ENCODE measurements at places on chromosomes 6 and 20. TPM values are rescaled to one million over a fixed set of nuclear protein-coding genes. Genes with fewer than 3 reads are reported as not detected.

DNA sequence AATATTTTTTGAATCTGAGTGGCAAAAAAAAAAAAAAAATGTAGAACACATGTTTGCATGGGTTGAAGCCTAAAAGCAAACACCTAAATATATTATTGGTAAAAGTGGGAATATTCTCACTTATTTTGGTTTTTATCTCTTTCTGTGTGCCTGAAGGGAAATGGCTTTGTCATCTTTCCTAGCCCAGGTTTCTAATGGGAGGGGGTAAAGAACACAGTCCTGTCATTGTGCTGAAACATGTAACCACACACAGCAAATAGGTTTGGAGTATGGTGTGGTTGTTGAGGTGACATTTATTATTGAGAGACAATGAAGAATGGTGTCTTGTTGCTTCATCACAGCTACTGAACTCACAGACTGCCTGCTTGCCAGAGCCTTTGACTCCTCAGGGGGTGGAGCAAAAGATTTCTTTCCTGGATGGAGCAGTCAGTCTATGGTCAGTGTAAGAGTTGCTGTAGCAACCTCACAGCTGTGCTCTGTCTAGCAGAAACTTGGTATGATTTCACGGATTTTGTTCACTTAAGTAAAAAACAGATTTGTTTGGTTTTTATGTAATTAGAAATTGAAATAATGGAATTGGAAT is 70.2 kb downstream of the CEP57L1 start:
- no peak for DNase-seq

DNA sequence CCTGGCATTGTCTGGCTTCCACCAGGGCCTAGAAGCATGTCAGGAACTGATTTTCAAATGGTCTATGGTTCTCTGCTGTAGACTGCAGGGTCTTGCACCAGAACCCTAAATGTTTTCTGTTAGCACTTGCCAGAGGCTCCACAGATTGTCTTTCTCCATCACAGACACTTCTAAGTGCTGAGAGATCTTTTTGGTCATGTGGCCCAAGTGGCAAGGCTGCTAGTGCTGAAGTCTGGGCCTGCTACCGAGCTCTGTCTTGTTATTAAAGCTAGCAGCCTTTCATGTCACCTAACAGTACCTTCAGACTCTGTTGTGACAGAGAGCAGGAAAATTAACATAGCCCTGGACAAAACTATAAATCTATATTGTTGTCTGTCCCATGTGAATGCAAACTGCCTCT is 120.7 kb upstream of the BACH2 start:
- DNase-seq: no peak

DNA sequence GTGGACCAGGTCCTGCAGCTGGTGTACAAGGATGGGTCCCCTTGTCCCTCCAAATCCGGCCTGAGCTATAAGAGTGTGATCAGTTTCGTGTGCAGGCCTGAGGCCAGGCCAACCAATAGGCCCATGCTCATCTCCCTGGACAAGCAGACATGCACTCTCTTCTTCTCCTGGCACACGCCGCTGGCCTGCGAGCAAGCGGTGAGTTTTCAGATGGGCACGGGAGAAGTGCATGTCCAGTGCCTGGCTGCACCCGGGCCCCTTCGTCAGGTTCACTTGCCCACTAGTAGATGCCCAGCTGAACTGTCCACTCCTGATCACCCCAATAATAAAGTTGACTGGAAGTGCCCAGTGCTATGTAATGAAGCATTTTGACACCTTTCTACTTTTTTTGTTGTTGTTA is 48.3 kb upstream of the SLC22A1 start:
- no peak for DNase-seq

DNA sequence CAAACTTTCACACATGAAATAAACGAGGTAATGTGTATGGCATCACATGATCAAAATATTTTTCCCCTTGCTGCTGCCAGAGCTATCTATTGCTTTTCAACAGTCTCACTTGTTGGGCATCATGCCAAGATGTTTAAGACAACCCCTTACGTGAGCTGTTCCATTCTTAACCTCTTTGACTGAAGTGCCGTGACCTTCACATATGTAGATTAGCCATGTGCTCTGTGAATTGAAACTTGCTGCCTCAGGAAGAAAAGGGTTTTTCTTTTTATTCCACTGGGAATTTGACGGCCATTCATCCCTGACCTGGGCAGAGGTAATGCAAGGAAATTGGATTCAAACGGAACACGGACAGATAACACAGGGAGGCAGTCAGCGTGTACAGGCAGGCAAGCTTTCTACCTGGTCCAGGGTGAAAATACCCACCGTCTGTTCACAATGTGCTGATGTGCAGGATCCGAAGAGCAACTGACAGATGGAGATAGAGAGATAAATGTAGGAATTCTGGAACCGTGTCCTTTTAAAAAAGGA is 14.2 kb downstream of the ARID1B start:
- no peak for DNase-seq

The GTSF1L gene
- polyA plus RNA-seq: not detected

DNA sequence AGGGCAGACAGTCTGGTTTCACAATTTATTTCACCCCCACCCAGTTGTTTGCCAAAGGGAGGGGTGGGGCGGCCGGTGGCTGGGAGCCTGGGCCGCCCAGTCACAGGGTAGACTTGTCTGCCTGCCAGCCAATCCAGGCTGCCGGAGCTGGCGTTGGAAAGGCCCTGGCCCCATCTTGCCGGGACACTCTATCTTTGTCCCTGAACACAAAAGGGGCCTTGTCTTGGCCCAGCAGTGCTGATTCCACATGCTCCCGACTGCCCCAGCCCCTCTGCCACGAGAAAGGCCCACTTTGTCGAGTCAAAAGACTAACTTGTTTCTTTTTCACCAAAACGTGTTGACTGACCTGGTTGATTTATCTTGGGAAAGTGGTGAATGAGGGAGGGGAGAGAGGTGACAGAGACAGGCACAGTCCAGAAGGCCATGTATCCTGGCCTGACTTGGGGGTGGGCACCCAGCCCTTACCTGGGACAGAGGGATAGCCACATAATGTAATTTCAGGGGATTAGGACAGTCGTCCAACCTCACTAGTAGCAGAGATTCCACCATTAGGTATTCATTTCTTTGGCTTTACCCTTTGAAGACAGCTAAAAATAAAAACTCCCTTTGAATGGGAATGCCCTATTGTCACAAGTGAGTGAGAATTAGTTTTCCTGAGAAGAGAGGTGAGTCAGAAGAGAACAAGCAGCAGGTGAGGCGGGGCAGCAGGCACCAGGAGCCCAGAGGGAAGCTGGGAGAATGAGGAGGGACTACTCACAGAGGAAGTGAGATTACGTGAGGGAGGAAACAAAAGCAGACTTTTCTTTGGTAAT is 67.0 kb upstream of the SIRPA start:
- no peak for DNase-seq

GRCh38 chr6:114569669-114570068 is 226.8 kb upstream of the HS3ST5 start:
- DNase-seq: no peak

The SNPH gene
- 0.98 TPM for polyA plus RNA-seq

The PPIL6 gene
- 0.19 TPM for polyA plus RNA-seq

The LPIN3 gene
- polyA plus RNA-seq: 5.1 TPM

The CDH26 gene
- 0.78 TPM for polyA plus RNA-seq

Data from H1 (cell line).